ENCODE measurements at places on chromosomes 11 and 22. TPM values are rescaled to one million over a fixed set of nuclear protein-coding genes. Genes with fewer than 3 reads are reported as not detected.

ASCL3 gene
- total RNA-seq = not detected

DNA sequence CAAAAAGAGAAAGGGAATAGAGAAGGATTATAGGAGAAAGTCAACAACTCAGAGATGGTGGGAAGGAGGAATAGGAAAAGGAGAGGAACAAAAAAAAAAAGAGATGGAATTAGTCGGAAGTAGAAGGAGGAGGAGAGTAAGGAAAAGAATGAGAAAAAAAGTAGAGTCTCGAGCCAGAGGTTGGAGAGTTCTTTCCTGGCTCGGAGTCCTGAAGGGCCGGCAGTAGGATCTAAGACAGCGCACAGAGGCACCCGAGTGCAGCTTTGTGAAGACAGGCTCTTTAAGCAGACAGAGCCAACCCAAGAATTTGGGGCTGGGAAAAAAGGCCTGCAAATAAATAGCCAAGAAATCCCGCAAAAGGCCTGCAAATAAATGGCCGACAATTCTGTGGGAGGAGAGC is 170.4 kb upstream of the CCDC90B start:
- H3K4me3 ChIP-seq = no peak overlapping the region
- H3K4me1 ChIP-seq = no peaks in the 10 kb centered on the region
- H3K27ac ChIP-seq = no peak overlapping the region
- H3K27me3 ChIP-seq = no peaks in the 10 kb centered on the region
- no peaks in the 10 kb centered on the region for H3K36me3 ChIP-seq
- no peak for DNase-seq

GRCh38 chr22:24427500-24428164 is at the start of gene ADORA2A:
Gene ADORA2A, plus strand, starts transcription at chr22:24427599. Its CDS starts 5,806 bp downstream, at chr22:24433405.
- no peak for DNase-seq
- H3K27ac ChIP-seq = no peak within 1 kb of the TSS
- H3K27me3 ChIP-seq = 0 out of 2 replicates have a peak, but pooled peaks cover 3% of the 10 kb centered on the region
- H3K36me3 ChIP-seq = no peaks in the 10 kb centered on the region

- no peaks in the 10 kb centered on the region for H3K4me1 ChIP-seq
- H3K36me3 ChIP-seq = no peaks in the 10 kb centered on the region
- H3K27ac ChIP-seq = no peak overlapping the region
Measured at GRCh38 chr11:109514313-109515018, 92.5 kb downstream of the C11orf87 start.

DNA sequence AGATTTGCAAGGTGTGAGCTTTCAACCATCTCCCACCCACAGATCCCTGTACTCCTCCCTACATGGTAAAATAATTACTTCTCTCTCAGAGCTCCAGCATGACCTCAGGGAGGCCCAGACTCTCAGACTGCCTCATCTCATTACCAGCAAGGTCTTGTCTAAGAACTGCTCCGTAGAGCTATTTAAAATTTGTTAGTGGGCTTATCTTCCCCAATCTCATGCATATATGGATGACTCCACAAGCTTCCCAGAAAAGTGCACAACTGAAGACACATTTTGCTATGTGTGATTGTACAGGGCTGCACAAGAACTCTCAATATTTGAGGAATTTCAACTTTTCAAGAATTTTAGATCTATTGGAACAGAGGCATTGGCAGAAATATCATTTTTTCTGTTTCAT is 230.3 kb downstream of the CSNK2A3 start:
- no peak overlapping the region for H3K4me3 ChIP-seq
- no peak for DNase-seq
- H3K27ac ChIP-seq = no peak overlapping the region
- H3K27me3 ChIP-seq = peaks cover 11% of the 10 kb centered on the region

GRCh38 chr11:116506263-116506825 is 266.4 kb downstream of the BUD13 start:
- H3K4me3 ChIP-seq = no peak overlapping the region
- H3K4me1 ChIP-seq = no peaks in the 10 kb centered on the region
- no peak for DNase-seq
- no peaks in the 10 kb centered on the region for H3K36me3 ChIP-seq

DNA sequence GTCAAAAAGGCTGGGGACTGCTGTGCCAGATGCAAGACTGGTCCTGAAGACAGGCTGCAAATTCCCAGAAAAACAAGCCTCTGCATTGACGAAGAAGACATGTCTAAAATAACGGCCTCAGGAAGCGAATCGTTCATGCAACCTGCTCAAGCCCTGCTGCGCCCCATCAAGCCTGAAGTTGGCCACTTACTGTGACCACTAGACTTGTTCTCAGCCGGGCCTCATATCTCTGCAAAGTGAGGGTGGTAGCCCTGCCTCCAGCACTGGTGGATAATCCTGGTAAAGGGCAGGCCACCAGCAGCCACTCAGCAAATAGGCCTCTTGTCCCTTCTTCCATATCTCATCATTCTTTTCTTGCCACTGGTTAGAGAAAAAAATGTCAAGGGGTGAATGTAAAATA is 11.8 kb downstream of the LTO1 start:
- no peak overlapping the region for H3K27ac ChIP-seq
- no peaks in the 10 kb centered on the region for H3K27me3 ChIP-seq
- H3K4me3 ChIP-seq = no peak overlapping the region
- DNase-seq = no peak
- H3K36me3 ChIP-seq = peaks cover 70% of the 10 kb centered on the region
- peaks cover 6% of the 10 kb centered on the region for H3K4me1 ChIP-seq

DNA sequence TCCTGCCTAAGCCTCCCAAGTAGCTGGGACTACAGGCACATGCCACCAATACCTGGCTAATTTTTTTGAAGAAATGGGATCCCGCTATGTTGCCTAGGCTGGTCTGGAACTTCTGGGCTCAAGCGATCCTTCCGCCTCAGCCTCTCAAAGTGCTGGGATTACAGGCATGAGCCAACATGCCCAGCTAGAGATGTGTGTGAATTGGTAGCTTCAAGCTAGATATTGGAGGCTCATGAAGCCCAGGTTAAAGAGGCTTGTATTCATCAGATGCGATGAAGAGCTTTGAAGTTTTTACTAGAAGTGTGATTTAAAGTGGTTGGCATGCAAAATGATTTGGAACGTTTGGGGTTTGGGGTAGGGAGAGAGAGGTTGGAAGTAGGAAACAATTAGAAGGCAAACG is 19.6 kb downstream of the NF2 start:
- peaks cover 95% of the 10 kb centered on the region for H3K4me1 ChIP-seq
- H3K36me3 ChIP-seq = no peaks in the 10 kb centered on the region
- no peaks in the 10 kb centered on the region for H3K27me3 ChIP-seq

GPR83 gene
- not detected for total RNA-seq

GRCh38 chr11:34683396-34683795 is 62.5 kb downstream of the EHF start:
- no peaks in the 10 kb centered on the region for H3K27me3 ChIP-seq
- H3K27ac ChIP-seq = peak overlapping the region; percentile 75
- no peak overlapping the region for H3K4me3 ChIP-seq
- DNase-seq = no peak
- H3K36me3 ChIP-seq = no peaks in the 10 kb centered on the region
- peaks cover 63% of the 10 kb centered on the region for H3K4me1 ChIP-seq

GRCh38 chr22:40176921-40177737 is 596 bp upstream of the TNRC6B start:
- peaks cover 38% of the 10 kb centered on the region for H3K4me1 ChIP-seq
- H3K27ac ChIP-seq = peak overlapping the region; percentile 26
- H3K36me3 ChIP-seq = no peaks in the 10 kb centered on the region
- DNase-seq = peak; percentile 72
- peak overlapping the region; percentile 56 for H3K4me3 ChIP-seq
- H3K27me3 ChIP-seq = no peaks in the 10 kb centered on the region

GRCh38 chr11:35415487-35415886 is 3.9 kb downstream of the SLC1A2 start:
- no peak overlapping the region for H3K27ac ChIP-seq
- DNase-seq = no peak
- no peak overlapping the region for H3K4me3 ChIP-seq
- peaks cover 8% of the 10 kb centered on the region for H3K4me1 ChIP-seq
- H3K27me3 ChIP-seq = peaks cover 35% of the 10 kb centered on the region

DNA sequence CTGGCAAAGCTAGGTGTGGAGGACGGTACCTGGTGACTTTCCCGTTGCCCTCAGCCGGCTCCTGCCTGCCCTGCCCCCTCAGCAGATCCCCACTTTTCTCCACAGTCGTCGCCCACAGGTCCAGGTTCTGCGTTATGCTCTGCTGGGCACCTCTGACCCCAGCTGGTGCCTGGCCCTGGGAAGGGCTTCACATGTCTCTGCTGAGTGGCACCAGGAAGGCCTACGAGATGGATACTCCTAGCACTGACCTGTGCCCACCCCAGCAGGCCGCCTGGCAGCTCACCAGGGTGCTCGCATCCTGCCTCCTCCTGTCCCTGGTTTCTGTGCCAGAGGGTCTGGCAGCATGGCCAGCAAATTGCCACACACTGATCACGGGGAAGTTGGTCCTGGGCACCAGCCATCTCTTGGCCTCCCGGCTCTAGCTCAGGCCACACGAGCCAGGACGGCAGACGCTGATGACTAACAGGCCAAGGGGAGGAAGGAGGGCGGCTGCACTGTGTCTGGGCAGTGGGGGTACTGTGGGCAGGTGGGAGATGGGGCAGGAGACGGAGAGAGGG is 13.8 kb downstream of the CARS1 start:
- no peaks in the 10 kb centered on the region for H3K27me3 ChIP-seq
- H3K27ac ChIP-seq = no peak overlapping the region
- H3K36me3 ChIP-seq = peaks cover 88% of the 10 kb centered on the region
- no peaks in the 10 kb centered on the region for H3K4me1 ChIP-seq

DNA sequence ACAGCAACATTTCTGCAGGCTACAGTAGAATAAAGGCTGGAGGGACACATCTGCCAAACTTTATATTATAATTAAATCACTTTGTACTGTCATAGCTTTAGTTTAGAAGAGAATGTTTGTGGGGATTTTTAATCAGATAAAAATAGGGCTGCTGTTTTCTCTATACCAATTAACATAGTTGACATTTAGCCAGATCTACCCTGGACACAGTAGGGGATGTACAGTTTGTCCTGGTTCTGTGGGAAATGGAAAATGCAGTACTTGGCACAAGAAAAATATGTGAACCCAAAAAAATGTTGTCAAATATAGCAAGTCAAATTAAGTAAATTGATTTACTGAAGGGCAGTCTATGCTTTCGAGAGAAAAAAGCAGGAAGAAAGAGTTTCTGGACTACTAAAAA is 20.8 kb upstream of the PICALM start:
- no peaks in the 10 kb centered on the region for H3K27me3 ChIP-seq
- peak; percentile 23 for DNase-seq
- H3K27ac ChIP-seq = no peak overlapping the region
- H3K4me3 ChIP-seq = no peak overlapping the region

GRCh38 chr11:122979103-122979814 is 2.4 kb downstream of the BSX start:
- no peak overlapping the region for H3K4me3 ChIP-seq
- H3K4me1 ChIP-seq = no peaks in the 10 kb centered on the region
- DNase-seq = no peak
- H3K27ac ChIP-seq = no peak overlapping the region

DNA sequence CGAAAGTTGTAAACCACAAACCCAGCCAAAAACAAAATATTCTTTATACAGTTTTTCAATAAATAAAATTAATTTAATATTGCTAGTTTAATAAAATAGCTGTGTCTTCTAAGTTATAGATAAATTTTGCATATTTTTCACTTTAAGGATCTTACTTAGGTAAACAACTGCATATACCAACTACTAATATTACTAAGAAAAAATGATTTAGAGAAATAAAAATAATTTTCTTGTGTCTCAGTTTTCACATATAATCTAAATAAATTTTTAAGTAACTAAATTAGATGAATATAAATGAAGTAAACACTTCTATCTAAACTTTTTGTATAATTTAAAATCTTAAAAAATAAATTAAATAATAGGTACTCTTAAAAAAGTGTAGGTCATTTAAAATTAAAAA is 67.1 kb upstream of the TOP3B start:
- no peak for DNase-seq
- peaks cover 22% of the 10 kb centered on the region for H3K27me3 ChIP-seq
- no peak overlapping the region for H3K4me3 ChIP-seq
- H3K4me1 ChIP-seq = no peaks in the 10 kb centered on the region

YIF1A gene
- 162 TPM for total RNA-seq

RASSF10 gene
- not detected for total RNA-seq

DNA sequence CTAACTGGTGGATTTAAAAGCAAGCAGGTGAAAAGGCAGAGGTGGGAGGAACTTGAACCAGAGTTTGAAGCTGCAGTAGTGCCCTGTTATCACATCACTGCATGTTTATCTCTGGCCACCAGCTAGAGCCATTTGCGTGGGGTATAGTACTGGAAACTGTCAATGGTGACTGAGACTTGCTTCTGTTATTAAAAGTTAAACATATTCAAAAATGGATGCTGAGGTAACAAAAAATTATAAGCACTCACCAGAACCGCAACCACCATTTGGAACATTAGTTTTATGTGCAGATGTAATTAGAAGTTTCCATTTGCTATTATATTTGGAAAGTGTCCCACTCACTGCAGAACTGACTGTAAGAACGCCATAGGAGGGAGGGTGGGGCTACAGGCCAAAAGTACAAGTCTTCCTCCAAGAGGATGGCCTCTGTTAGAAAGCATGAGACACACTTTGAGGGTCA is 1.2 kb upstream of the CD59 start:
- peak overlapping the region; percentile 91 for H3K27ac ChIP-seq
- no peaks in the 10 kb centered on the region for H3K27me3 ChIP-seq
- peak overlapping the region; percentile 87 for H3K4me3 ChIP-seq
- peaks cover 43% of the 10 kb centered on the region for H3K4me1 ChIP-seq
- DNase-seq = no peak

KLHDC7B gene
- total RNA-seq = 0.66 TPM

- no peak overlapping the region for H3K27ac ChIP-seq
- no peaks in the 10 kb centered on the region for H3K4me1 ChIP-seq
- DNase-seq = no peak
- H3K4me3 ChIP-seq = no peak overlapping the region
- H3K36me3 ChIP-seq = no peaks in the 10 kb centered on the region
Measured at GRCh38 chr11:12653729-12654128, 20.5 kb upstream of the TEAD1 start.

GRCh38 chr11:118565051-118565450 is 680 bp downstream of the IFT46 start:
- H3K36me3 ChIP-seq = no peaks in the 10 kb centered on the region
- H3K4me3 ChIP-seq = no peak overlapping the region
- DNase-seq = no peak
- H3K4me1 ChIP-seq = no peaks in the 10 kb centered on the region
- H3K27ac ChIP-seq = no peak overlapping the region

NAALADL1 gene
- not detected for total RNA-seq

GRCh38 chr22:50548921-50549790 is 3.5 kb downstream of the KLHDC7B start:
- no peak overlapping the region for H3K4me3 ChIP-seq
- no peak for DNase-seq
- H3K27ac ChIP-seq = no peak overlapping the region
- H3K4me1 ChIP-seq = no peaks in the 10 kb centered on the region

DNA sequence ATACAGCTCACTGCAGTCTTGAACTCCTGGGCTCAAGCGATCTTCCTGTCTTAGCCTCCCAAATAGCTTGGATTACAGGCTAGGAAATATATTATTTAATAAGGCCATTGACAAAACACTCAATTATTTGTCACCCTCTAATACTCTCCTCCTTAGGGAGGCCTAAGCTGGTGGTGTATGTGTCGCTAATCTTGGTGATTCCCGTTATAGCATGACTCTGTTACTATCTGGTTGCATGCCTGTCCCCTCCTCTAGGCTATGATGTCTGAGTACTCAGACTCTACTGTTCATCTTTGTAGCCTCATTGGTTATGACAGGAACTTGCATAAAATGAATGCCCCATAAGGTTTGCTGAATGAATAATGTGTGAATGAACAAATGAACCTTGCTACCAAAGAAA is 87.6 kb downstream of the USP35 start:
- H3K36me3 ChIP-seq = no peaks in the 10 kb centered on the region
- H3K4me3 ChIP-seq = no peak overlapping the region
- H3K27ac ChIP-seq = no peak overlapping the region
- H3K4me1 ChIP-seq = no peaks in the 10 kb centered on the region
- no peaks in the 10 kb centered on the region for H3K27me3 ChIP-seq

Data from SJSA1 (cell line).